ENCODE measurements at places on chromosomes 4 and X.

DNA sequence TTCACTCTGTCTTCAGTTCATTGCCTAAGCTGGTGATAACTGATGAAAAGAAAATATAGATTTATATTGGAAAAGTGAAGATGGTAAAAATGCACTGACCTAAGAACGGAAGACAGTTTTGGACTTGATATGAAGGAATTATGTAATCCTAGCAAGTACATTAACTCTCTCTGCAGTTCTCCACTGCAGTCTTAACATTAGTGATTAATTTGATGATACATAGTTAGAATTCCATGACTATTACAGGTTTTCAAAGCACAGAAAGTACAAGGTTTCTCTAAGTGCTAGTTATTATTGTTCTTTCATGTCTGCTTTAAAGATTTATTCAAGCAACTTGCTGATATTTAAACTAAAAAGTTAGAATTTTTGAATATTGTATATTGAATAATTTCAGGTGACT lies 1591.7 kb upstream of the ADGRL3 start:
- peak; percentile 9 for DNase-seq

DNA sequence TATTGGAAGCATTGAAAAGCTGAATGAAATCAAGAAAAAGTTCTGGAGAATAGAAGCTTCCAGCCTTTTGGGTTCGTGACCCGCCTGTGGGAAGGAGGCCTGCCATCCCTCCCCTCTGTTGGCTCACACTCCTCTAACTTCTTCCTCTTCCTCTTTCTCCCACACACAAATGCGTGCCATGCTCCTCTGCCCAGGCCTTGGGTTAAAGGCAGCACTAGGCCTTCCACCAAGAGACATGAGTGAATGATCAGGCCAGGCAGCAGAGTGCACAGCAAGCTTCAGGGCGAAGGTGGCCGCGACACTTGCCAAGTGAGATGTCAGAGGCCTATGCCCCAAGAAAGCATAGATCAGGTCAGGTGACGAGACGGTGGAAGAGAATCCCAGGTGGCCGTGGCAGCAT lies 38.4 kb downstream of the FAM193A start:
- no peak for DNase-seq

- peak; percentile 35 for DNase-seq
Measured at GRCh38 chrX:149453030-149453429, 52.1 kb downstream of the IDS start.

GRCh38 chr4:136909626-136910025 lies 622.7 kb downstream of the PCDH18 start:
- DNase-seq = no peak

DNA sequence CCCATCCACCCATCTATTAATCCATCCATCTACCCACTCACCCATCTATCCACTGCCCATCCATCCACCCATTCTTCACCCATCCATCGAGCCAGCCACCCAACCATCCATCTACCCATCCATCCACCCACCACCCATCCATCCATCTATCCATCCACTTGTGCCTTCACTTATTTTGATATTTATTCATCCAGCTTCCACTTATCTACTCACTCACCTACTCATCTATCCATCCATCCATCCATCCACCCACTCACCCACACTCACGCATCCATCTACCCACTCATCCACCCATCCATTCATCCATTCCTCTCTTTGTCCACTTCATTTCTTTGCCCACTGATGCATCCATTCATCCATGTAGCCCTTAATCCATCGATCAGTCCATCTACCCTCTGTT lies 72.9 kb upstream of the AFAP1 start:
- no peak for DNase-seq

GRCh38 chr4:100190643-100191600 lies 654 bp upstream of the DDIT4L start:
- DNase-seq = no peak

- no peak for DNase-seq
Measured at GRCh38 chr4:40425799-40426574, 90.9 kb downstream of the CHRNA9 start.

GRCh38 chr4:61877893-61878292 lies 677.8 kb downstream of the ADGRL3 start:
- DNase-seq = no peak

GRCh38 chr4:5055411-5055810 lies 4.1 kb downstream of the STK32B start:
- no peak for DNase-seq

GRCh38 chr4:183180621-183181020 lies 81.6 kb downstream of the WWC2 start:
- no peak for DNase-seq

GRCh38 chr4:128517739-128518510 lies 230.3 kb upstream of the PGRMC2 start:
- DNase-seq = peak; percentile 97

DNA sequence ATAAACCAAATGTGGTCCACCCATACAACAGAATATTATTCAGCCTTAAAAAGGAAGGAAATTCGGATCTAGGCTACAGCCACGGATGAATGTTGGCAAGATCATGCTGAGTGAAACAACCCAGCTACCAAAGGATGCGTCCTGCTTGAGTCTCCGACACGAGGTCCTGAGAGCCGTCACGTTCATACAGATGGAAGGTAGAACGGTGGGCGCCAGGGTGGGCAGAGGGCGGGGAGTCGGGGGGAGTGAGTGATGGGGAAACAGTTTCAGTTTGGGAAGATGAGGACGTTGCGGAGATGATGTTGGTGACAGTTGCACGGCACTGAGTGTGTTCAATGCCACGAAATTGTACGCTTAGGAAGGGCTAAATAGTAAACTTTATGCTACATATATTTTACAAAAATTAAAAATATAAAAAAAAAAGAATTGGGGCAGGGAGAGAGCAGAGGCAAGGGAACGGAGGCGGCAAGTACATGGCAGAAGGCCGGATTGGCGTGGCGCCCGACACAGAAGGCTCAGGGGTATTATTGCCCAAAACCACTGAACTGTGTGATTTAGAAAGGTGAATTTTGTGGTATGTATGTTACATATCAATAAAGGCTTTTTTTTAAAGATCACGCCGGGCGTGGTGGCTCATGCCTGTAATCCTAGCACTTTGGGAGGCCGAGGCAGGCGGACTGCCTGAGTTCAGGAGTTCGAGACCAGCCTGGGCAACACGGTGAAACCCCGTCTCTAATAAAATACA lies 14.8 kb upstream of the MXD4 start:
- DNase-seq = no peak

GRCh38 chr4:5157791-5158770 lies 106.8 kb downstream of the STK32B start:
- DNase-seq = peak; percentile 71

DNA sequence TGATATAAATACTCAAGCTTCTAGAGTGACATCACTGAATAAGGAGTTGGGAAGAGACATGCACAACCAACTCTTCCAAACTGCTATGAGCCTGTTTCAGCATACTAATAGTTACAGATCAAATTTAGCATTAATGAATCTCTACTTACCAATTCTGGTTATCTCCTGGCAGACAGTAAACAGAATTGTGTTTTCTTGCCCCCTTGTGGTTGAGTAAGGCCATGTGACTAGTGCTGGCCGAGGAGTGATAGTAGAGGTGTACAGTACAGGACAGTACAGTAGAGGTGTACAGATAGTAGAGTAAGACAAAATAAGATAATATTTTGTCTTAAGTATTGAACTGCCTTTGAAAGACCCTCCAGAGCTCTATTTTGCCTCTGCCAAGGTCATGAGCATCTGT lies 681.4 kb downstream of the GABRG1 start:
- no peak for DNase-seq

DNA sequence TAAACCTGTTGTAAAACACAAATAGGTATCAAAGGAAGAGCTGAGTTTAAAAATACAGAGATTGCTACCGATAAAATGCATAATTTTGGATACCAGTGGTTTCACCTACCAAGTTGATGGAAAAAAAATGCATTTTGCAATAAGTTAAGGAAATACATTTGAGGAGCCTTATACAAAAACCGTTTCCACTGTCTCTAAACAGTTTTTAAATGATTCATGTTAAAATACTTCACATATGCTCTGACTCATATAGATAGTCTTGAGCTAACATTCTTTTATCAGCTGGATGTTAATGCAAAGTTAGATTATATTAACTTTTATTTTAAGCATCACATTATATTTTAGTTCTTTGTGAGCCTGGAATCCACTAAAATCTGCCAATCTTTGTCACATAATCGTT lies 50.6 kb upstream of the ANKRD17 start:
- peak; percentile 68 for DNase-seq

- no peak for DNase-seq
Measured at GRCh38 chr4:142500966-142501365, 345.1 kb downstream of the INPP4B start.

- DNase-seq = peak; percentile 27
Measured at GRCh38 chrX:123860983-123861382, 1.1 kb downstream of the XIAP start.

- DNase-seq = peak; percentile 58
Measured at GRCh38 chrX:148380650-148381561, 119.5 kb upstream of the AFF2 start.

DNA sequence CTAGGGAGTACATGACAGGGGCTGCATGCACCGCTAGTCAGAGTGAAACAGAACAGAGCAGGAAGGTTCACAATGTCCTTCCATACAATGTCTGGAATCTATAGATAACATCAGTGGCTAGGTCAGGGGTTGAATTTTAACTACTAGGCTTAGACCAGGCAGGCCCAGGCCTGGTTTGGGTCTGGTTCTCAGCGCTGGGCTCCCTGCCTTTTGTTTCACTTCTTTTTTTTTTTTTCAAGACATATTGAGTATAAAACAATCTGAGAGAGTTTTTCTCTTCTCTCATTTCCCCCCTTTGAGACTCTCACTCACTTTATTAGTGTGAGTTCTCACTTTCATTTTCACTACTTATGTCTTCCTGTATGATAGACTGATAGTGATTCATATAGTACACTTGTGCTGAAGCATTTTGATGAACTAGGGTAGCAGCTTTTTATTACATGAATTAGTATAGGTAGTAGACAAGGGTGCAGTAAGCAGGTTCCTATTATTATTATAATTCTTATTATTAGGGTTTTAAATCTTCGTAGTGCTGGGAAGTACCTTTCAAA lies 120.0 kb upstream of the ZDHHC15 start:
- DNase-seq = no peak

DNA sequence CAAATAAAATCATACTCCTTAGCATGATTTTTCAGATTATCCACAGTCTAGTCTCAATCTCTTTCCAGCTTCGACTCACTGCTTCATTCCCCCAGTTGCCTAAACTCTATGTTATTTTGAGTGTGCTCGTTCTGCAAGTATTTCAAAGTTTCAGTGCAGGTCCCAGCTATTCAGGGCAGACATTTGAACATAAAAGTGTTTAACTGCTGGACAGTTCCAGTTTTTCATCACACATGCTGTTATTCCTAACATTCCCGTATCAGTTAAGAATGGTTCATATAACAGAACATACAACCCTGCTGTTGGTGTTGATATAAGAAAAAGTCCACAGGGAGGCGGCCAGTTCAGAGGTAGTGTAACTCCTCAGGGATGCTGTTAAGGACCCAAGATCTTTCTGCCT lies 113.3 kb downstream of the SLIT2 start:
- DNase-seq = no peak

GRCh38 chr4:106312377-106312776 lies 3.6 kb downstream of the TBCK start:
- DNase-seq = peak; percentile 88

DNA sequence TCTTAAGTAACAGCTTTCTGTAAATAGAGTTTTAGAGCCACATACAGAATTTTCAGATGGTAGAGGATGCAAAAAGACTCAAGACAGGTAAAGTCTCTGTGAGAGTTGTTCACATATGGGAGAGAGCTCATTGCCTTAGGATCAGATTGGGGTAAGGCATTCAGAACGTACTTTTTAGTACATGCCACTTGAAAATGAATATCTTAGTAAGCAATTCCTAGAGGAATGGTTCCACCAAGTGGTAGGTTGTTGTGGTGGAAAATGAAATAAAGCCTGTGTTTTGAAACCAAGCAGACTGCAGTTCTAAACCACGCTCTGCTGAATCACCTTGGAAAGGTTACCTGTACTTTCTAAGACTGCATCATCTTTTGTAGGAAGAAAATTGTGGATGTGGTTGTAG lies 547.0 kb upstream of the LCORL start:
- no peak for DNase-seq

GRCh38 chrX:63350941-63351616 lies at the start of gene SPIN4:
Gene SPIN4, minus strand, starts transcription at chrX:63351332. Its CDS starts 513 bp downstream, at chrX:63350819.
- DNase-seq = peak; percentile 86

- DNase-seq = no peak
Measured at GRCh38 chr4:8832113-8832915, 39.3 kb downstream of the HMX1 start.

DNA sequence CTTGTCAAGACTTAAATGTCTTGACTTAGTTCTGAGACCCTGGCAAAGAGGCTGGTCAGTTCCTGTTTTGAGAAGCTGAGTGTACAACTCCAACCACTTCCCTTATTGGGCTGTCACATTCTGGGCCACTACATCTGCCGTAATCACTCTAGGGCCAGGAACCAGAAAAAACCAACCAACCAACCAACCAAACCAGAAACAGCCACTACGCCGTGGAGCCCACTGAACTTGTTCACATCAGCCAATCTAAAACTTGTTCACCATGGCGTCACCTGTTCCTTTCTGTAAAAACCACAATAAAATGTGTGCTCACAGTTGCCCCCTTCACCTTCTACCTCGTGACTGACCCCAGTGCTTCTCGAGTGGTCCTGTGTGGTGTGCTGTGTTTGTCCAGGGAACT lies 107.3 kb downstream of the JADE1 start:
- DNase-seq = no peak

DNA sequence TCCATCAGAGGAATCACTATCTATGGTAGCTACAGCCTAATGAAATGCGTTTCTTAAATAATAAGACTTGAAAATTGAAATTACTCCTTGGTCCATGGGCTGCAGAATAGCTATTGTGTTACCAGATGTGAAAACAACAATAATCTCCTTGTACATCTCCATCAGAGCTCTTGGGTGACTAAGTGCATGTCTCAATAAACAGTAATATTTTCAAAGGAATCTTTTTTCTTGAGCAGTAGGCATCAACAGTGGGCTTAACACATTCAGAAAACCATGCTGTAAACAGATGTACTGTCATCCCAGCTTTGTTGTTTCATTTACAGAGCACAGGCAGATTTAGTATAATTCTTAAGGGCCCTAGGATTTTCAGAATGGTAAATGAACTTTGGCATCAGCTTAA lies 67.3 kb downstream of the GLUD2 start:
- no peak for DNase-seq

- no peak for DNase-seq
Measured at GRCh38 chr4:76322236-76322635, 15.7 kb downstream of the STBD1 start.

DNA sequence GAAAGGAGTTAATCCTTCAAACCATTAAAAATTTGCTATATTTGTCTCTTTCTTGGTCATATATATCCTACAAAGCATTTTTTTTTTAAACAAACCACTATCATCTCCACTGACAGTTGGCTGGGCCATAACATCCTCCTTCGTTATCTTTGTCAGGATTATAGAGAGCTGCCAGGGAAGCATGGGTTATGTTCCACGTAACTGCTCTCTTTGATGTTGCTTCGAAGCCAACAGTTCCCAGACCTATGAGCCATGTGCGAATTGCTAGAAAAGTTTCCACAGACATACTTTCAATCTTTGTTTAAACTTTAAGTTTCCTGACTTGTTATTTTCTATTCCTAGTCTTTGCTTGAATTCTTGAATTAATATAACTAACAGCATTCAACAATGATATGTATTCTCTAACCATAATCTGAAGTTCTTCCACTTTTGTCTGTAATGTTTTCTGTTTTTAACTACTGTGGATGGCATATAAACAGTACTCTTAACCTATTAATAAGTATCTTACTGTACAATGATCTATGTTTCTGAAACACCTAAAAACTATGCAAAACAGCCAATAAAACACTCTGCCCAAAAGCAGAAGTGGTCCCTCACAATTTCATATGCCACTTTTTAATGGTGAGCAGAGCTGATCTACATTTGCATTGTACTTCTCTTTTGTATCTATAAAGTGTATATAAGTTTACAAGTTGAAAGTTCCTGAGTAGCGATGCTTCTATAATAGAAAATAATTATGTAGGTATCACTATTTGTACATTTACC lies 37.9 kb downstream of the EREG start:
- no peak for DNase-seq

Data from fibroblast of skin of scalp (primary cell).